ENCODE measurements at places on chromosomes 16 and 17.

GRCh38 chr16:9763505-9763904, 418.7 kb downstream of the GRIN2A start:
- no peak for DNase-seq

- DNase-seq, result no peak
Observed at GRCh38 chr17:33435721-33436301, 142.7 kb upstream of the ASIC2 start.

DNA sequence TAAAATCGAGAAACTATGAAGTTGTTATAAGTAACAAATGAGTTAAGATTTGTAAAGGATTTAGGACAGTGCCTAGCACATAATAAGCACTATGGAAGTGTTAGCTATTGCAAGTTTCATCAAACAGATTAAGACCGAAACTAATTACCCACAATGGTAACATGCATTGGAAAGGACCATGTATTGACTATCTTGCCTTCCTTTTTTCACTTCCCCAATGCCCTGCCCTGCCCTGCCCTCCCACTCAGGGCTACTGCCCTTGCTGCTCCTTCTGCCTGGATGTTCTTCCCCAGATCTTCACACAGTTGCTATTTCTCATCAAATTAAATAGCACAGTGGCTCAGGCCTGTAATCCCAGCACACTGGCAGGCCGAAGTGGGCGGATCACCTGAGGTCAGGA, 202.1 kb upstream of the PSMD7 start:
- DNase-seq, result peak; percentile 85

DNA sequence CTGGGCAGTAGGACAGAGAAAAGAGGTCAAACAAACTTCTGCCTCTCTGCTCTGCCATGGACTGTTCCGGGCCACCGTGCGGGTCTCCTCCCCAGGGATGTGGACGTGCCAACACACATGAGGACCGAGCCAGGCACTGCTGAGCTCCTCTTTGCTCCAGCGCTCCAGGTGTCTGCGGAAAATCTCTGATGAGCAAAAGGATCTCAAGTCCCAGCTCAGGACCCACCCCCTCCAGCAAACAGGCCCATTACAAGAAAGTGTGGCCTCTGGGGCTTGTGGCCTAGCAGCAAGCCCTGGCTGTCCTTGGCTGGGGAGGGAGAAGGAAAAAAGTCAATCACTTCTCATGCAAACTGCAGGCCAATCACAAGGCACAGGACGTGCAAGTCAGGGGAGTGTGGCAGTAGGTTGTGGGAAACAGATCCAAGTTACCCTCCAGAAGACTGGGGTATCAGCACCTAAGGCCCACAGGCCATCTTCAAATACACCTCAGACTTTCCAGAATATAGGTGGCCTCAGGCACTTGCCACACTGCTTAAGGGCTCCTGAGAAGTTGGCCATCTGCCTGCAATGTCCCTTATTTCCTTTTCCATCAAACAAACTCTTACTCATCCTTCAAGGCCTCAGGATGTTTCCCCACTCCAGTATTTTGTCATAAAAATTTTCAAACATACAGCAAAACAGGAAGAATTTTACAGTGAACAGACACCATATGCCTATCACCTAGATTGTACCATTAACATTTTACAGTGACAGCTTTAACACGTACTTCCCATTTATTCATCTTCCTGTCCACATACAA, 36.0 kb upstream of the SREBF1 start:
- no peak for DNase-seq

DNA sequence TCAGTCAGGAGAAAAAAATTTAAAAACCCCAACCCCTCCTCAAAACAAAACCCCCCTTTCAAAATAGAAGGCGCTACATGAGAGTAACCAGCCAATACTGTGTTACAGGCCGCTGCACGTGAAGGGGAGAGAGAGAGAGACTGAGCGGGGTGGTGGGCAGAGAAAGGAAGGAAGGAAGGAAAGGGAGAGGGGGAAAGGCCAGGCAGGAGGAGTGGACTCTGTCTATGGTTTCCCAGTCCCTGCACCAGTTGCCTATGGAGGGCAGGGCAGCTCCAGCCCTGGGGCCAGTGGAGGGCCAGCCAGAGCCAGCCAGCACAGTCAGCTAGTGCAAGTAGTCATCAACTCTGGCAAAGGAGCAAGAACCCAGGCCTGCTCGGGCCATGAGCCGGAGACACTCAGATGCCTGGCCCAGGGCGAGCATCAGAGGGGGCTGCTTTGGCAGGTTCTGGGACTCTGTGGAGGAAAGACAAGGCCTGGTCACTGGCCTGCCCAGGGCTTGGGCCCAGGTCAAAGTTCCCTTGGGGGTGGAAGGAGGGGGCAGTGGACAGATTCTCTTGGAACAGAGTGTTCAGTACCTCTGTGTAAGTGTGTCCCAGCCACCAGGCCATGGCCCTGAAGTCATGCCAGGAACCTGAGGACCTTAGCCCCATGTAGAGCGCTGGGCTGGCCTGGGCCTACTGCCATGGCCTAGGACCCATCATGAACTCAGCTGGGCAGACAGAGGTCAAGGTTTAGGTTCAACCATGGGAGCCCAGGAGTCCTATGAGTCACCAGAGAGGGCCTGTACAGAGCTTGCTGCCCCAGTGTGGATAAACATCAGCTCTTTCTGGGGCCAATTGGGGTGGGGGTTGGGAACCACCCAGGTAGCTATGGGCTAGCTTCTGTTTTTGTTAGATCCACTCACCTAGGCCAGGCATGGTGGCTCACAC, 7.3 kb upstream of the GFOD2 start:
- no peak for DNase-seq
